ENCODE measurements at places on chromosomes 6 and 20. TPM values are rescaled to one million over a fixed set of nuclear protein-coding genes. Genes with fewer than 3 reads are reported as not detected.

HTR1E gene
- total RNA-seq = not detected

DEFB124 gene
- total RNA-seq = not detected

PDYN gene
- not detected for total RNA-seq

CAGE1 gene
- total RNA-seq = not detected

PTGIS gene
- 92.4 TPM for total RNA-seq

DOP1A gene
- total RNA-seq = 43.5 TPM

FOXF2 gene
- total RNA-seq = 0.22 TPM

GSTA1 gene
- not detected for total RNA-seq

TAF11 gene
- total RNA-seq = 18.6 TPM

OPRL1 gene
- total RNA-seq = 0.21 TPM

LAMA4 gene
- total RNA-seq = 426 TPM

FAM83C gene
- not detected for total RNA-seq

AHI1 gene
- total RNA-seq = 33.4 TPM

CDK19 gene
- total RNA-seq = 28.2 TPM

STK4 gene
- total RNA-seq = 28.2 TPM

OLIG3 gene
- not detected for total RNA-seq

MED23 gene
- total RNA-seq = 27.3 TPM

KHDC1 gene
- 0.42 TPM for total RNA-seq

DNA sequence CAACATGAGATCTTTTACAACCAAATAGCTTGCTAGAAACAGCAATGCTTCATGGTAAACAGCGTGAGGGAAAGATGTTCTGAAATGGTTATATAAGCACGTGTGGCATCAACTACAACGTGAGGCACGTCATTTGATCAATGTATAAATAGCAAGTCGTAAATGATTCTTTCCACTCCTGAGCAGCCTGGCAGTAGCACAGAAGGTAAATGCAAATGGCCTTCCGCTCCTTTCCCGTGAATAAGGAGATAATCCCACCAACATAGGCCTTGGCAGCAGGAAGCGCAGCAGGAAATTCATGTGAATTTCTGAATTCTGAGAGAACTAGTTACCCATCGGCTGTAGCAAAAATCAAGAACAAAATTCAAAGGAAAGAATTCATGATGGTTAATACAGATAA is 17.0 kb downstream of the RPS6KA2 start:
- no peaks in the 10 kb centered on the region for H3K27me3 ChIP-seq
- no peak overlapping the region for H3K27ac ChIP-seq
- H3K4me3 ChIP-seq = no peak overlapping the region

DNA sequence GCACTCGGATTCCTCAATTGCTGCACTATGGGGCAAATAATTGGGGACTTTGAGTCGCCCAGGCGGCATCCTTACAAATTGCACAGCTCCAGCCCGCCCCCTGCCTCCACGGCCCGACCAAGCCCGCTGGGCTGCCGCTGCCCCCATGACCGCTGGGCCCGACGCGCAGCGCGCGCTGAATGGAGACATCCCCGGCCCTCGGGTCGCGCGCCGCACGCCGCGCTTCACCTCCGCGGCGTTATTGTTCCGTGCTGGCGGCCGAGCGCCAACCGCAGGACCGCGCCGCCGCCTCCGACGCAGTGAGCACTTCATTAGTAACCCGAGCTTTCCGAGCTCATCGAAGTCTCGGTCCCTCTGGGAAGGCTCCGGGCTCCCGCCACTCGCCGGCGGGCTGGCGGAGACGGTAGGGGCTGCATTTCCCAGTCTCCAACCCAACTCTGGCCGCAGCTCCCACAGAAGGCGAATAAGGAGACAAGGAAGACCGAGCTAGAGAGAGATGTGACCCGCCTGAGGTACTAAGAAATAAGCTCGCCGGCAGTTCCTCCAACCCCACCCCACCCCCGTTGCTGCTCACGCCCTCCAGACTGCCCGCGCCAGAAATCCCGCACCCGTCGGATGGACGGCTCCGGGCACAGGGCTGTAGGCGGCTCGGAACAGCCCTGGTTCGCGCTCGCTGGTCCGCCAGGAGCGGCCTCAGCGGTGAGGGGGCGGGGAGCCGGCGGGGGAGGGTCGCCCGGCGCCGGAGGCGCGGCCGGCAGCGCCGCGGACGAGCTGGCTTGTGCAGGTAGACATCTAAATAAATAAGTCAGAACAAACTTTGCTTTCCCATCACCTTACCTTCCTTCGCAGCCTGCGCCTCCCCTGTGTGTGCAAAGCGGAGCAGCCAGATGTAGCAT is 703 bp downstream of the EPHA7 start:
- no peak overlapping the region for H3K27ac ChIP-seq
- DNase-seq = no peak
- H3K36me3 ChIP-seq = no peaks in the 10 kb centered on the region
- peak overlapping the region; percentile 51 for H3K4me3 ChIP-seq
- no peaks in the 10 kb centered on the region for H3K27me3 ChIP-seq

DNA sequence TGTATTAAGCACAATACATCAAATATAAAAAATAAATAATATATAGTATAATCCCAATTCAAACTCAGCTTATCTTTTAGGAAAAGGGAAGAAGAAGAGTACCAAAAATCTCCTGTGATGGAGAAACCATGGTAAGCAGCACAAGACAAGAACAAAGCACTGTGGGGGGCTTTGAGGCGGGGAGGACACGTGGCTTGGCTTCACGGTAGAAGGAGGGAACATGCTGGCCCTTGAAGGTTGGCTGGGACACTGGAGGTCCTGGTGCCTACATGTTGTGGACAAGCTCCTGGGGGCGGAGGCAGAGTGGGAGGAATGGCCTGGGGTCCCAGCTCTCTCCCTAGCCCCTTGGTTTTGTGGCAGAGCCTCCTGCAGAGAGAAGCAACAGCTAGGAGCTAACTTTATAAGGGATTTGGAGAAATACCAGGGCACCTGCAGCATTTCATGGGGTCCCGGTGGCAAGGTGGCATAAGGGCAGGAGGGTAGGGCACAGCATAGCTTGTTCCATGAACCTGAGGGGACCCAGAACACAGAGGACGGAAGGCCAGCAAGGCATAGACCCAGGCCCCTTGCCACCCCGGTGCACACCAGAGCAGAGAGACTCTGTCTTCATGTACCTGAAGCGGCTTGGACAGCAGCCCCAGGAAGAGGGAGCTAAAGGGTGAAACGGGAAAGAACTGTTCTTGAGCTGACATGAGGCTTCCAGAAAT is 72.0 kb downstream of the LY86 start:
- DNase-seq = no peak
- no peaks in the 10 kb centered on the region for H3K4me1 ChIP-seq
- H3K36me3 ChIP-seq = no peaks in the 10 kb centered on the region
- no peaks in the 10 kb centered on the region for H3K27me3 ChIP-seq

DNA sequence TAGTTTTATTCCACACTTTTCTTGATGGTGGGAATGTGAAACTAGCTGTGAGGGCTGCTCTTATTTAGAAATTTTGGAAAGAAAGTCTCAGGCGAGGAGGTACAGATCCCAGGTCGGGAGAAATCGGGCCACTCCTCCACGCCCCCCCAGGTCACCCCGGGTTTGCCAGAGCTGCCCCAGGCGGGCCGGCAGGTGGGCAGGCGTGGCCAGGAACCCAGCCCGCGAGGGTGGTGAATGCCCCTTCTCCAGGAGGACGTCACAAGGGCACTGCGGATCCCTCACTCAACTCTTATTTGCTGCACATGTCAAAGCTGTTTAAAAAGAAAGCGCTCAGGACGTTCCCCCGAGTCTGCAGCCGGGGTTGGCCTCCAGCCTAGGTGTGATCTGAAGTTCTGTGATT is 60.5 kb upstream of the SLCO4A1 start:
- H3K4me3 ChIP-seq = no peak overlapping the region
- H3K36me3 ChIP-seq = no peaks in the 10 kb centered on the region
- DNase-seq = no peak
- H3K27me3 ChIP-seq = peaks cover 90% of the 10 kb centered on the region
- no peak overlapping the region for H3K27ac ChIP-seq

- peaks cover 3% of the 10 kb centered on the region for H3K4me1 ChIP-seq
- H3K27me3 ChIP-seq = no peaks in the 10 kb centered on the region
- H3K36me3 ChIP-seq = no peaks in the 10 kb centered on the region
- H3K27ac ChIP-seq = peak overlapping the region; percentile 62
These were observed 46.2 kb downstream of the SLC22A23 start for GRCh38 chr6:3410385-3411360.

- no peaks in the 10 kb centered on the region for H3K27me3 ChIP-seq
- H3K36me3 ChIP-seq = peaks cover 5% of the 10 kb centered on the region
- DNase-seq = no peak
- H3K4me3 ChIP-seq = no peak overlapping the region
These were observed 84.3 kb upstream of the ESR1 start for GRCh38 chr6:151723152-151723551.

- no peaks in the 10 kb centered on the region for H3K36me3 ChIP-seq
- peak overlapping the region; percentile 80 for H3K27ac ChIP-seq
- H3K4me3 ChIP-seq = no peak overlapping the region
These were observed 583.3 kb downstream of the TENT5A start for GRCh38 chr6:81169166-81169565.

DNA sequence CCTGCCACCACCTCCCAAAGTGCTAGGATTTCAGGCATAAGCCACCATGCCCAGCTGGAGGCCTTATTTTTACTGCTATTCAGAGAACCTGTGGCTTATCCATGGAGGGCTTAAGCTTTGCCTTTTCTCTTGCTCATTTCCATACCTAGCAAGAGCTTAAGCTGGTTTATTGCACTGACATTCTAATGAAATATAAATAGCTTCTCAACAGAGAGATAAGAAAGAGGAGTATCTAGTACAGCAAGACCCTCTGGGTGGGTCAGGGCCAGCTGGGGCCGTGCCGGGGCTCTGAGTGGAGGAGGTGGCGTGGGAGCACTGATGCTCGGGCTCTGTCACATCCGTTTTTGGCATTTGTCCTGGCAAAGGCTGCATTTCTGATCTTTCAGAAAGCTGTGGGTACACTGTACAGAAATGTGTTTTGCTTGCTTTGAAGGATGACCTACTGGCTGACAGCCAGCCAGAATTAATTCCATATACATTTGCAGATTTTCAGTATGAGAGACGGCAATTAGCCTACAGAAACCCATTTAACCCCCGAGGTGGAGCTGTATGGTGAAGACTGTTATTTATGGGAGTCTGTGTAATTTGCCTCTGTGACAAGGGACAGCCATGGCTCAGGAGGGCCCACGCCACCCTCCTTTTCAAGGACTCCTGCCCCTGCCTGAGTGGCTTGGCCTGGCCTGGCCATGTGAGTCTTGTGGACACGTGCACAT is 181.6 kb upstream of the AKAP12 start:
- H3K27ac ChIP-seq = peak overlapping the region; percentile 25
- H3K4me1 ChIP-seq = no peaks in the 10 kb centered on the region
- no peaks in the 10 kb centered on the region for H3K36me3 ChIP-seq
- DNase-seq = no peak
- H3K27me3 ChIP-seq = no peaks in the 10 kb centered on the region

GRCh38 chr6:143087856-143088255 is 27.2 kb downstream of the AIG1 start:
- H3K27ac ChIP-seq = no peak overlapping the region
- no peaks in the 10 kb centered on the region for H3K36me3 ChIP-seq
- no peaks in the 10 kb centered on the region for H3K27me3 ChIP-seq
- H3K4me1 ChIP-seq = no peaks in the 10 kb centered on the region
- no peak overlapping the region for H3K4me3 ChIP-seq
- no peak for DNase-seq

- H3K27me3 ChIP-seq = no peaks in the 10 kb centered on the region
- H3K27ac ChIP-seq = no peak overlapping the region
- peak; percentile 19 for DNase-seq
- no peak overlapping the region for H3K4me3 ChIP-seq
- no peaks in the 10 kb centered on the region for H3K4me1 ChIP-seq
These were observed 23.2 kb downstream of the ADAT2 start for GRCh38 chr6:143427109-143427817.

GRCh38 chr6:133995296-133995695 is 42.3 kb downstream of the TBPL1 start:
- no peaks in the 10 kb centered on the region for H3K27me3 ChIP-seq
- no peaks in the 10 kb centered on the region for H3K36me3 ChIP-seq
- H3K27ac ChIP-seq = no peak overlapping the region
- no peaks in the 10 kb centered on the region for H3K4me1 ChIP-seq

DNA sequence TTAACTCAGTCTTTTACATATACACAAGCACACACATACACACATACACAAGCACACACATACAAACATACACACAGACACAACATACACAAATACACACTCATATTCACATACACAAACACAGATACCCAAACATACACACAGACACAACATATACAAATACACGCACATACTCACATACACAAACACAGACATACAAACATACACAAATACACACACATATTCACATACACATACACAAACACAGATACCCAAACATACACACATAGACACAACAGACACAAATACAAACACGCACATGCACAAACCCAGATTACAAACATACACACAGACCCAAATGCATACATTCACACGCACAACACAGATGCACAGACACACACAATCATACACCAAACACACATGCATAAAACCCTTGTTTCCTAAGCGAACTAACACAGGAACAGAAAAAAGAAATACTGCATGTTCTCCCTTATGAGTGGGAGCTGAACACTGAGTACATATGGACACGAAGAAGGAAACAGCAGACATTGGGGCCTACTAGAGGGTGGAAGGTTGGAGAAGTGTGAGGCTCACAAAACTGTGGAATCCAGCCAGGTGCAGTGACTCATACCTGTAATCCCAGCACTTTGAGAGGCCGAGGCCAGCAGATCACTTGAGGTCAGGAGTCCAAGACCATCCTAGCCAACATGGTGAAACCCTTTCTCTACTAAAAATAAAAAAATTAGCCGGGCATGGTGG is 34.2 kb downstream of the PIM1 start:
- no peak overlapping the region for H3K4me3 ChIP-seq
- no peaks in the 10 kb centered on the region for H3K36me3 ChIP-seq
- DNase-seq = no peak
- H3K27me3 ChIP-seq = no peaks in the 10 kb centered on the region
- H3K27ac ChIP-seq = no peak overlapping the region

DNA sequence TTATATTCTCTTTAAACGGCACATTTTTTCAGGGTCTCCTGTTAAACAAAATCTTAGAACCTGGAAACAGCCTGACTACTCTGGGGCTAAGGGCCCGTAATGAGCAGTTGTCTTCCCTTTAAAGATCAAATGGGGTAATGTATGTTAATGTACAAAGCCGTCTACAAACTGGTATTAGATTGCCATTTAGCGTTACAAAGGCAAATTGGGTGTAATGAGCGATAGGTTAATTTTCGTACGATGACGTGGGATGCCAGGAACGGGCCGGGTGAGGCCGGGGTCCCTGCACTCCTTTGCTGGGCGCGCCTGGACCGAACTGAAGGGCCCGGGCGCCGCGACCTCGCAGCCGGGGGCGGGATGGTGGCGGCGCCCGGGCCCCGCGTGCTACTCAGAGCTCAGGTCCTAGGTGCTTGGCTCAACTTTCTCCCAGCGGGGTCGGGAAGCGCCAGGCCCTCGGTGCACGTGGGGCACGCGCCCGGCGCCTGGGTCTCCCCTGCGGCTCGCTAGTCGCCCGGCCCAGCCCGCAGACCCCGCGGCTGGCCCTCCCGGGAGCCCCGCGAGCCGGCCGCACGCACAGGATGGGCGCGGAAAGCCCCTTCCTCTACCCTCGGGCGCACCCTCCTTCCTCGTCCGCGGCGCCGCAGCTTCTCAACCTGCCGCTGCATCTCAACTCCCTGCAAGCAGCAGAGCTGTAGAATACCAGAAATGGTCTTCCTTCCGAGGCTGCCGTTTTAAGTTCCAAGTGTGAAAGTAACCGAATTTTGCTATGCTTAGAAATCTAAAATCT is 5.9 kb downstream of the NKX2-4 start:
- H3K27ac ChIP-seq = no peak overlapping the region
- no peak for DNase-seq
- no peaks in the 10 kb centered on the region for H3K36me3 ChIP-seq

Data from tibial nerve (tissue), 4 donors.